Right renal cortex interstitium (tissue), 3 donors: ENCODE measurements at places on chromosomes 2 and 18.

- DNase-seq = no peak
These were observed 21.2 kb downstream of the GRB14 start for GRCh38 chr2:164599954-164600589.

DNA sequence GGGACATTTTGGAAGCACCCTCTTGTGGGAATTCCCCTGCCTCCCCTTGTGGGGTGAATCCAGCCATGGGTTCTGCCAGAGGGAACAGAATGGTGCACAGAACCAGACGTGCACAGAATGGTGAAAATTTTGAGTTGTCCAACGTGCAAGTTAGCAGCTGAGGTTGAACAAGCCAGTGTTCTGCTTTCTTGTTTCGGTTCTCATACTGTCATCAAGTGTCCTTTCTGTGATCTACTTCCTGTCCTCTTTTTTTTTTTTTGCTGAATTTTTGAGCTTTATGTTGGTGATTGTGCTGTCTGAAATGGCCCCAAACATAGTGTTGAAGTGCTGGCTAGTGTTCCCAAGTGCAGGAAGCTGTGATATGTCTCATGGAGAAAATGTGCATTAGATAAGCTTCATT is 21.5 kb upstream of the REEP1 start:
- DNase-seq = no peak

GRCh38 chr18:25284861-25285550 is 67.0 kb downstream of the ZNF521 start:
- no peak for DNase-seq

- peak; percentile 21 for DNase-seq
These were observed 9.0 kb upstream of the DSEL start for GRCh38 chr18:67525328-67526099.
